ENCODE measurements at places on chromosomes 2 and 18.

DNA sequence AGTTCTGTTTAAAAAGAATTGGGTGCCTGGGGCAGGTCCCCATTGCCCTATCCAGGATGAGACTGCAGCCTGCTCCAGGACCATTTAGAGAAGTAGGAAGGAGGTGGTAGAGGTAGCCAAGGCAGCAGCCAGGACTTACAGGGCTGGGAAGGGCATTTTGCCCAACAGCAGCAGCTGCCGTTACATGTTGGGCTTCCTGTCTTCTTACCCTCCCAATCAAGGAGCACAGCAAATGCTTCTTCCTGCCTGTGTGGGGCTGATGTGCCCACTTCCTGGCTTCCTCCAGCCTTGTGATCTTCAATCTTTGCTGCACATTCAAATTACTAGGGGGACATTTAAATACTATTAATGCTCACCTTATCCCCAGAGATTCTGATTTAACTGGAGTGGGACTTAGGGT is 112.0 kb downstream of the QPCT start:
- no peak for DNase-seq
- H3K36me3 ChIP-seq, result no peaks in the 10 kb centered on the region
- H3K27ac ChIP-seq, result no peak overlapping the region
- no peak overlapping the region for H3K4me3 ChIP-seq
- H3K4me1 ChIP-seq, result no peaks in the 10 kb centered on the region
- no peaks in the 10 kb centered on the region for H3K27me3 ChIP-seq

DNA sequence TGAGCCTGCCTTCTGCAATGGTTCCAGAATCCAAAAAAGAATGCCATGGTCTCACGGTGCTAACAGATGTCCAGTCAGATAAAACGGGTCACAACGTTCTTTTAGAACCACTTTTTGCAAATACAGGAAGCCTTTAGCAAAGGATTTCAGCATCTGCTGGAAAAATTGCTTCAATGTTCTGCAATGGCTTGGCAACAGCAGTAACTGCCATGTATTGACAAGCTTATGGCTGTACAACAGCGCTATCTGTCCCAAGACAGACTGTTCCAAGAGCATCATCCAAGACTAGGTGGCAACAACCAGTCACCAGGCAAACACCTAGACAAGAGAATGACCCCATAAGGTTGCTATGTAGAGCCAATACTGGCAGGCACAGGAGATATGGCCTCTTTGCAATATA is 37.6 kb upstream of the RIOK3 start:
- H3K4me3 ChIP-seq, result no peak overlapping the region
- DNase-seq, result no peak
- no peaks in the 10 kb centered on the region for H3K27me3 ChIP-seq

- DNase-seq, result no peak
- H3K4me1 ChIP-seq, result no peaks in the 10 kb centered on the region
- H3K4me3 ChIP-seq, result peak overlapping the region; percentile 53
Measured at GRCh38 chr18:13137670-13138419, 80.7 kb upstream of the LDLRAD4 start.

GRCh38 chr2:236840215-236840614 is 245.5 kb upstream of the COPS8 start:
- no peak overlapping the region for H3K27ac ChIP-seq
- no peaks in the 10 kb centered on the region for H3K4me1 ChIP-seq
- no peak for DNase-seq

DNA sequence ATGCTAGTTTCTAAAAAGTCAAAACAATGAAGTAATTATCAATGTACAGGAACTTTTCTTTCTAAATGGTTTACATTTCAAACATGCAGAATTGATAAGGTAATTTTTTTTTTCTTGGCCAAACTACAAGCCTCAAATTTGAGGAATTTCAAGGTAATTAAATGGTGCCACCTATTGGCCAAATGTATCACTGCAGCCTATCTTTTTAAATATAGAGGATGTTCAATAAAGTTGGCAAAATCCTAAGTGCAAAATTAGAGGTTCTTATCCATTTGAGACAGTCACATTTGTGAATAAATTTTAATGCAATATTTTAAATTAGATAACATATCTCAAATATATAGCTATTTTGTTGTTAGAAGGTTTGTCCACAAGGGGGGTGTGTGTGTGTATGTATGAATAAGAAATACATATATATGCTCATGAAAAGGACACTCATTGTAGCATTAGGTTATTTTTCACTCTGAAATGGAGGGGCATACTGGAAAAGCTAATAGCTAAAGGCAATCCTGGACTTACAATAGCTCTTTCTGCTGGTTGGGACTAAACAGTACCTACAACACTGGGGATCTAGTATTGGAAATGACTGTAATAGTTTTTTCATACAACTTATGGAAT is 26.2 kb downstream of the MMADHC start:
- no peak overlapping the region for H3K27ac ChIP-seq
- no peaks in the 10 kb centered on the region for H3K27me3 ChIP-seq

DNA sequence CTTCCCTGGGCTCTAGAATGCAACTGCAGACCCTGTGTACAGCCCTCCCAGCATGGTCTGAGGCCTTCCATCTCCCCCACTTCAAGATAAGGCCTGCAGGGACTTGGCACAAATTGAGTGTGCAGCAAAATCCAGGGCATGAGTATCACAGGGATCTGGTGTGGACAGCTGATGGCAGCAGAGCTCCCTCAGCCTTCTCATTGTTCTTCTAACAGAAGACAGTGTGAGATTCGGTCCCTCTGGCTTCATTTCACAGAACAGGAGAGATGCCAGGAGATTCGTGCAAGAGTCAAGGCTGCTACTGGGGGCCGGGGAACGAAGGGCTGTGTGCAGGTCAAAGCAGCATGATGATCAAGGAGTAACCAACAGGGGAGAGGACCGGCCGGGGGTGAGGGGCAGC is 85.8 kb downstream of the UXS1 start:
- H3K36me3 ChIP-seq, result no peaks in the 10 kb centered on the region
- H3K4me1 ChIP-seq, result no peaks in the 10 kb centered on the region
- H3K4me3 ChIP-seq, result no peak overlapping the region

DNA sequence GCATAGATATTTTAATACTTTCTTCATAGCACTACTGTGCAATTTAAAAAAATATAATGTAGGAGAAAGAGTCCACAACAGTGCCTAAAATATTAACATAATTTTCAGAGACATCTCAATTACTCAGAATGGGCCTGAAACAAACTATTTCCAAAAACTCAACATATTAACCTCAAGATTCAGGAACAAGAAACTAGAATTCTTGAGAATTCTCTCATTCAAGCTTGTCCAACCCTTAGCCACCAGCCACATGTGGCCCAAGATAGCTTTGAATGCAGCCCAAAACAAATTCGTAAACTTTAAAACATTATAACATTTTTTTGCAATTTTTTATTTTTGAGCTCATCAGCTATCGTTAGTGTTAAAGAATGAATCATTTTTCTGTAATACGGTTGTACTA is 35.2 kb downstream of the LNPK start:
- H3K27ac ChIP-seq, result no peak overlapping the region
- no peak for DNase-seq
- H3K4me3 ChIP-seq, result no peak overlapping the region
- H3K4me1 ChIP-seq, result no peaks in the 10 kb centered on the region
- H3K27me3 ChIP-seq, result no peaks in the 10 kb centered on the region
- H3K36me3 ChIP-seq, result no peaks in the 10 kb centered on the region

- H3K4me3 ChIP-seq, result no peak overlapping the region
- DNase-seq, result no peak
- no peaks in the 10 kb centered on the region for H3K4me1 ChIP-seq
- no peaks in the 10 kb centered on the region for H3K36me3 ChIP-seq
- no peaks in the 10 kb centered on the region for H3K27me3 ChIP-seq
Measured at GRCh38 chr2:30325600-30326328, 94.4 kb downstream of the LBH start.
